ENCODE measurements at places on chromosomes 12 and 14.

DNA sequence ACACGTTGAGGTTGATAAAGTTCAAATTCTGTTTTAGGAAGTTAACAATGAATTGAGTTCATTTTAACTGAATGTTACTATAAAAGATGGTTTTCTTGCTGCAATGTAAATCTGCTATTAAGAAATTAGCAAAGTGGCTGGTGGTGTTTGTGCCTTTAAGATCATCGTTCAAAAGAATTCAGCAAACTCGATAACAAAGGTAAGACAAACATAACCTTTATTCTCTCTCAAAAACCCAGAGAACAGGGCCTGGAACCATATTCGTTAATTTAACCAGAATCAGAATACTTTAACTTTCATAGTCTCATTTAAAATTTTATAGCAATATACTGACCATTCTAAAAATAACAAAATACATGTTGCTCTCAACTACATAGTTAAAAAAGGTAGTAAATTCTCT lies 3.4 kb downstream of the TMEM30B start:
- no peak for DNase-seq

DNA sequence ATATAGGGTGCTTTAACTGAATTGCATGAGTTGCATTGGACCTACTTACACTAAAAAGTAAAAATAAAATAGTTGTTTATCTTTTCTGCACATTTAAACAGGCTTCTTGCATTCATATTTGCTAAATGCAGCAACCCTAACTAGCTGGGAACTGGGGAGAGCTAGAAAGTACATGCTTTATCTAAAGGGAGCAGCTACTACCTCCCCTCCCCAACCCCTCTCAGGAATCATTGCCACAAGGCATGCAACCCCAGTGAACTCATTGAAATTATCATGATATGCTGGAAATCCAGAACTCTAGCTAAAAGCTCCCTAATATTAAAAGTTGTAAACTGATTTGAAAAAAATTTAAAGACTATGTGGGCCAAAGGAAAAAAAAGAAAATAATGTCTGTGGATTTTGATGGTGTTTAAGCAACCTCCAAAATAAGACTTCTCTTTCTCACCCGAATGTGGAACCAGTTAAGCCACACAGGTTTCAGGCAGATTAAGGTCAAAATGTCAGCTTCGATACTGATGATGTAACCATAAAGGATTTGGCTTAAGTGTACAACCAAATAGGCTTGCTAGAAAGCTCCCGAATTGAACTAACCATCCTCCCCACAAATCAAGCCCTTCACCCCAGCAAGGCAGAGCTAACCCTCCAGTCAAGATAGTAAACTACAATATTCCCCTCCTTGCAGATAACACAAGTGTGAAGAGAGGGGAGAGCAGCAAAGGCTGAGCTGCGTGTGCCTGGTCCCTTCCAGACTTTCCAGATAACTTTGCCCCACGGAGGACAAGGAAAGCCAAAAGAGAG lies 13.8 kb upstream of the POC1B start:
- DNase-seq = no peak

DNA sequence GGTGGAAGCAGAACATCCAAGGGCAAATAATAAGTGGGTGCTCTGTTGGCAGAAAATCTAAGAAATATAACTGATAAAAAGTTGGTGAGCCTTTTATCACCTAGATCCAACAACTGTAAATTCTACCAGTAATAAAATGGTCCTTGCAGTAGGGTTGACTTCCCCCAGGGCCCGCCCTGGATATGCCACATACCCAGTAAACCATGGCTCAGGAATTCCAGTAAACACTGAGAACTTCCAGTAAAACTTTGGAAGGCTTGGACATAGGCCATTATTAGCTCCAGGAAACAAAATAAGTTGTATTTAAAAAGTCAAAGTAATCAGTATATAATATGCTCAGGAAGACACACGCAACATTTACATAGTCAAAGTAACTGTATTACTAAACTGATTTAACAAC lies 402.2 kb downstream of the BCAT1 start:
- no peak for DNase-seq

DNA sequence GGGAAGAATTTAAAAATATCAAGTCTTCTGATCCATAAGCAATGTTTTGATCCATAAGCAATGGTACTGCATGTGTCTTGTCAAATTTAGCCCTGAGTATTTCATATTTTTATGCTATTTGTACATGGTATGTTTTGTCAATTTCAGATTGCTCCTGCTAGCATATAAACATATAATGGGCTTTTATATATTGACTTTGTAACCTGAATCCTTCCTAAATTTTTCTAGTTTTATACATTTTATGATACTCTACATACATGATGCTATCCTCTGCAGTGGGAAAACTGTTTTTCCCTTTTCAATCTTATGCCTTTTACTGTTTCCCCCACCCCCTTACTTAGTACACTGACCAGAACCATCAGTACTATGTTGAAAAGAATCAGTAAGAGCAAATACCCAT lies 75.1 kb downstream of the R3HDM2 start:
- DNase-seq = no peak

- no peak for DNase-seq
Observed at GRCh38 chr12:75665216-75665615, 153.8 kb upstream of the KRR1 start.

DNA sequence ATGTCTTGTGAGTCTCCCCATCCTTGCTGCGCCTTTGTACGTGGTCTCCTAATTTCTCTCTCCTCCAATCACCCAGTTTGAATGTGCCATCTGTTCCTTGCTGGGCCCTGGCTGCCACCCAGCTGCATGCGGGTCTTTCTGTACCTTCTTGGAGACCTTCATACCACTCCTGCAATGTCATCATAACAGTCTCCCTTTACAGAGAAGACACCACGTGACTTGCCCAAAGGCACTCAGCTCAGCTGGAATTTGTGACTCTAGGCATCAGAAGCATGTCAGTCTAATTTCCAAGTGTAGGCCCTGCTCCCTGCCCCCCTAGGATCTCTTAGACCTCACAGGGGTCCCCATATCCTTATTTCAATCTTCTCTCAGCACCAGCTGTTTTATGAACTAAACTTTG lies 284.2 kb downstream of the TTC8 start:
- DNase-seq = no peak

DNA sequence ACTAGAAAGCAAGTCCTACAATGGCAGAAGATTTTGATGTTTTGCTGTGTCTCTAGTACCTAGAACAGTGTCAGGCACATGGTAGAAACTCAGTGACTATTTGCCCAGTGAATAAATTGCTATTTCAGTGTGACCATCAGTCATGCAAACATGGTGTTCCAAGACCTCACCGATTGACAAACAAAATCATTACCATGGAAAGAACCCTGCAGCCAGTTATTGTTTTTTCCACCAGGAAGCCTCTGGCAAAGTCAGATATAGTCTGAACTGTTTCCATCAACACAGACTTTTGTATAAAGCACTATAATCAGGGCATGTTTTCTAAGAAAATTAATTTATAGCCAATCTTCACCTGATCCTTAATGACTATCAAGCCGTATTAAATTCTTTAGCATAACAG lies 97.3 kb upstream of the RASSF8 start:
- DNase-seq = no peak

DNA sequence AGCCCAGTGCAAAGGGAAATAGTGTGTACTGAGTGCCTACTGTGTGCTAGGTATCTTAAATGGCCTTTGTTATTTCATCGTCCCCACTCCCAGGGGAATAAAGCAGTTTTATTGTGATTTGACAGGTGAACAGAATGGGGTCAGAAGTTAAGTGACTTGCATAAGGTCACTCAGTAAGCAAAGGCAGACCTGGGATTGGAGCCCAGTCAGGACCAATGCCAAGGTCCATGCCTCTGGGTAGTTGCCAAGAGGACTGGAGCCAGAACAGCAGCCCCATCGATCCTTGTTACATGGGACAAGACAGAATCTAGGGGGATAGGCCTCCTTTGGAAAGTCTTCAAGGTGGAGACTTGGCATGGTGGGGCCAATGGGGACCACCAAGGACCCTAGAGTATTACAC lies 227.4 kb upstream of the PWP1 start:
- DNase-seq = peak; percentile 83

DNA sequence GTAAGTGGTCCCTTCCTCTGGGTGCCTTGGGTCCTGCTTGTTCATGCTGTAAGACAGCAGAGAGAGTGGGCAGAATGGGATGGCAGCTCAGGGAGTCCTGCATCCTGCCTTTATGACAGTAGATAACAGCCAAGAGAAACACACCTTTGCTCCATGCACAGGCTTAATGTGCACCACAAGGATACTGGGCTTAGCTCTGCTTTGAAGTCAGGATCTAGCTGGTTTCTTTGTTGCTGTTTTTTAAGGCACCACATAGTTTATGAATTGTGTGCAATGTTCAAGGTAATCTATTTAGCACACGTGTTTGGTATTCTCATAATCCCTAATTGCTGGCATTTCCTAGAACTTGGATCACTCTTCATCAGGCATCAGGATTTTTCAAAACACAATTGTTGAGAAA lies 239.5 kb upstream of the DCN start:
- no peak for DNase-seq

DNA sequence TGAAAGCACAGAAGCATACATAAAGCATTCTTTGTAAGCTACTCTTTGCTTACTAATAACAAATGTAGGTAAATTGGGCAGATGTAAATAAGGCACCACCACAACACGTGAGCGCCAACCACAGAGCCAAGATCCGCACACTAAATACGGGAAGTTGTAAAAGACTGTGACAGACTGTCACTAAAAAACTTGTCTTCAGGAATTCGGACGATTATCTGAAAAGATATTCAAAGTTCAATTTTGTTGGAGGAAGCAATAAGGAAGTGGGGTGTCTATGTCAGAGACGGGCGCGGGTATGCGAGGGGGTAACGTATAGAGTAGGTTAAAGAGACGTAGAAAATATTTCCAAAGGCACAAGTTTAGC lies 1.5 kb upstream of the HSP90B1 start:
- DNase-seq = no peak

DNA sequence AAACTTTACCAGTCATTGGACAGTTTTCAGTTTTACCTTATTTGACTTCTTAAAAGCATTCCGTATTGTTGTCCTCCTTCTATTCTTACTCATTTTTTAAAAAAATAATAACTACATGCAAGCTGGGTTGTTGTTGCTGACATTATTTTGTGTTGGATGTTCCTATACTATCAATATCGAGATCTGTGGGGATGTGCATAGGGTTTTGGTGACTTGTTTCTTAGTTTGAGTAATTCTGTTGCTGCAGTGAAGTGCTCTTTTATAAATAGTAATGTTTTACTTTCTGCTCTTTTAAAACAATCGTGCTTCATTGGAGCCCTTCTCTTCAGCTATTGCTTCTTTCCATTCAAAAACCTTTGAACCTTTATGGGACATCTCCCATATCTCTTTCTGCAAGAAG lies 79.4 kb downstream of the METTL25 start:
- no peak for DNase-seq

DNA sequence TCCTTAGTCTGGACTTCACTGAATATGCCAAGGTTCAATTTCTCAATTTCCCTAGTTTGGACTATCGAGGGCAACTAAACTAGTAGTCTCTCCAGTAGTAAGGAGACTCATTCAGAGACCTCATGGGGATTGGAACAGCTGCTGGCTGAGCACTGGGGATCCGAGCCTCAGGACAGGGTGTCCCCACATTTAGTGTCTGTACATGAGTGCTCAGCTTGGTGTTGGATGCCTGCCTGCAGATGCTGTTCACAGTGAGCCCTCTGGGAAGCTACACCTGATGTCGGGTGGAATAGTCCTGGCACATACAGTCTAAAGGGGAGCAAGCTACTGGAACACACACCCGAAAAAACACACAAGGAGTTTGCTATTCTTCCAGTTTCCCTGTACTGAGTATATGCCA lies 820 bp upstream of the FGF23 start:
- no peak for DNase-seq

GRCh38 chr12:117874842-117875434 lies 93.9 kb downstream of the KSR2 start:
- DNase-seq = peak; percentile 79

DNA sequence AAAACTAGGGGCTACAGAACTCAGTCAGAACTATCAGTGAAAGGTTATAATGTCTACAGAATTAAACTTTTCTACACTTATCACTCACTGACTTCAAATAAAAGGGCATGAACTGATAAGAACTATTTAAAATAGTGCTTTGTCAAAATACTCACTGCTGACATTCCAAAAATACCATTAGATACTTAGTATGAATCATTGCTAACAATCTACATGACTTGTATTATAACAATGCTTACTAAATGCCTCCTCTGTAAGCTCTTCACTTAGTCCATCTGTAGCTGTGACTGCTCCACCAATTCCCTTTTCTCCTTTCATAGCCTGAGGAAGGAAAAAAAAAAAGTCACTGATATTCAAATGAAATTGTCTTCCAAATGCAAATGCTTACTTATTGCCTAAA lies 17.0 kb downstream of the NFYB start:
- no peak for DNase-seq

DNA sequence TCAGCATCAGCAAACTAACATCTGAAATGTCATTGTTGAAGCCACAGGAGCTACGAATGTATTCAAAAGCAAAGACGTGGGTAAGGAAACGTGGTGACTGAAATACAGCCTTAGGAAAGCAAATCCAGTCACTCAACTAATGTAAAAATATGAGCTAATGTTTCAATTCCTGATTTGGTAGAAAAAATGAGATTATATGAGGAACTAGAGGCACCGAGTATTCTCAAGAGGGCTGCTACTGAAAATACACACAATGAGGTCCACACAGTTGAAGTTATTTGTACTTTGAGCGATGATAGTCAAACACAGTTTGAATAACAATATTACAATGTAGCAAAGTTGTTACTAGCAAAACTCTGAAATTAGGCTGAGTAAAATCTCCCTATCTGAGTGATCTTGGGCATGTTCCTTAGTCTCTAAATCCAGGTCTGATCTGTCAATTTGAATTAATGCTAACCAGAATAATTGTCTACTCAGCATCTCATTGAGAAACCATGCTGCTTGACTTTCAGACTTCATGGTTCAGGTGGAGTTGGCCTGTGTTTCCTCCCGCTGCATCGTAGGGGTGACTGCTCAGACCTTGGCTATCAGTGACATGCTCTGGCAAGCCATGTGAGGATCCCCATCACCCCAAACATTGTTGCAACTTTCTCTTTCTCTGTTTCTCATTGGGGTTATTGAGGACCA lies 467.1 kb upstream of the SOX5 start:
- DNase-seq = no peak

DNA sequence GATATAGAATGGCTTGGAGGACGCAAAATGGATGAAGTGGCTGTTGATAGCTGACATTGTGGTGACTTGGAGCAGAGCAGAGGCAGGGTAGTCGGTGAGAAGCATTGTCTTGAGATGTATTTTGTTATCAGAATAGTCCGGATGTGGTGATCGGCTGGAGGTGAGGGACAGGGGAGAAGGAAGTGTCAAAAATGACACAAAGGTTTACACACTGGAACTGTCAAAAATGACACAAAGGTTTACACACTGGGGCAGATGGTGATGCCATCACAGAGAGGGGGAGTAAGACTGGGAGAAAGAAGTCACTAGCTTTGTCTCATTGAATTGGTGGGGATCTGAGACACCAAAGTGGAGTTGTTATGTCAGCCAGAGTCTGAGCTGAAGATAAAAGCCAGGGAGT lies 30.1 kb downstream of the CDKL1 start:
- no peak for DNase-seq

GRCh38 chr12:115467531-115467930 lies 783.6 kb upstream of the TBX3 start:
- DNase-seq = no peak
